ENCODE measurements at places on chromosomes 3 and 15. TPM values are rescaled to one million over a fixed set of nuclear protein-coding genes. Genes with fewer than 3 reads are reported as not detected.

The SMCO1 gene
- total RNA-seq: not detected

DNA sequence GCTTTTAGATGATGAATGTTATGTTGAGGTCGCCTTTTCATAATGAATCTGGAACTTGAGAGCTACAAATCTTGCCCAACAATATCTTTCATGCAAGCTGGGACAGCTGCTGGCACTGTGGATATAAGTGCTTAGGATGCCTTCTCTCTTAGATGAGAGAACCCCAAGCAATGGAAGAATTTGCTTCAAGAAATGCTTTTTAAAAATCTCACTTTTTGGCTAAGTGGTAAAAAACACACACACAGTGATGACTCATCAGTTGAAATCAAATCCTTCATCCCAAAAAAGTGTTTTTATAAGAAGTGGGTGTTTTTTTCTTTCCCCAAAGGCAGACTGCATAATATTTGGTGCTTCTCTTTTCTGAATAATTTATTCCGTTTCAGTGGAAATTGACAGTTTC, 38.4 kb upstream of the GALNT15 start:
- DNase-seq: peak; percentile 77

The TLR9 gene
- total RNA-seq: not detected

DNA sequence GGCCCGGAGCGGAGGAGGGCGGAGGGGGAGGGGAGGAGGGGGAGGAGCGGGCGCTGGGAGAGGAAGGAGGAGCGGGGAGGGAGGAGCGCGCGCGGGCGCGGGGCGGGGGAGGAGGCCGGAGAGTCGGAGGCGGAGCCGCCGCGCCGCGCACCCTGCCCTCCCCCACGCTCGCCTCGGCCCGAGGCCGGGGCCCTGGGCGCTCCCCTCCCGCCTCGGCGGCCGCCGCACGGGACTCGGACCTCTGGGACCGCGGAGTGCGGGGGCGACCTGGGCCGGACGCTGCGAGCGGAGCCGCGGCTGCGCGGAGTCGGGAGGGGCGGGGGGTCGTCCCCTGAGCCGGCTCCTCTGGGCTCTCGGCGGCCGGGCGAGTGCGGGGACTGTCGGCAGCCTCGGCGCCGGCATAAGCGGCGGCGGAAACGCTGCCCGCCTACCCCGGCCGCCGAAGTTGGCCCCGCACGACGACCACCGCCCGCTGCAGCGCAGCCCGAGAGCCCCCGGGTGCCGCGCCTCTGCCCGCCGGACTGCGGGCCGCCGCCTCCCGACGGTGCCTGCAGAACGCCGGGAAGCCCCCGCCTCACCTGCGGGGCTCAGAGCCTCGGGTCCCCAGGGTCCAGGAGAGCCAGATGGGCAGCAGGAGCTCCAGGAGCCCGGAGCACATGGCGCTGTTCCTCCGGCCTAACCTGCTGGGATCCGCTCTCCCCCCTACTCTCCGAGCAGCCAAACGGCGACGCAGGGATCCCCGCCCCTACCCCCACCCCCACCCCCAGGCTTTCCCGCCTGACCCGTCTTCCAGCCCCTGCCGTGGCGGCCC, 406 bp upstream of the GABRB3 start:
- DNase-seq: no peak

DNA sequence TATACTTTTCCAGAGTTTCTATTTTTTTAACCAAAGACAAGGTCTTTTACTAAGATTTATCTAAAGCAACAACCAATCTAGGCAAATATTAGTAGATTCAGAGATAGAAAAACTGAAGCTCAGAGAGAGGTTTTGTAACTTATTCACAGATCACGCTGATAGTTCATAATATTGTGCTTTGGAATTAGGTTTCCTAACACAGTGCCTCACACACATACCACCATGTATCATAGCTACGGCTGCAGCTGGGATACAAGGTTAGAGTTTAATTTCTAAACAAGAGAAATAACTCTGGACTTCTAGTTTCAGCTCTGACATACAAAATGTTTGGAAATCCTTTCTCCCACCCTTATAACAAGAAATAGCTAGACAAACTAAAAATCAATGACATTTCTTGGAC, 565.7 kb downstream of the PYDC2 start:
- no peak for DNase-seq

GRCh38 chr15:33313491-33313890, 2.7 kb downstream of the RYR3 start:
- DNase-seq: no peak

The GJD2 gene
- total RNA-seq: not detected

The ISL2 gene
- 1.3 TPM for total RNA-seq

The IL16 gene
- total RNA-seq: 0.18 TPM

The CYFIP1 gene
- 144 TPM for total RNA-seq

The ADAMTS7 gene
- 0.83 TPM for total RNA-seq

DNA sequence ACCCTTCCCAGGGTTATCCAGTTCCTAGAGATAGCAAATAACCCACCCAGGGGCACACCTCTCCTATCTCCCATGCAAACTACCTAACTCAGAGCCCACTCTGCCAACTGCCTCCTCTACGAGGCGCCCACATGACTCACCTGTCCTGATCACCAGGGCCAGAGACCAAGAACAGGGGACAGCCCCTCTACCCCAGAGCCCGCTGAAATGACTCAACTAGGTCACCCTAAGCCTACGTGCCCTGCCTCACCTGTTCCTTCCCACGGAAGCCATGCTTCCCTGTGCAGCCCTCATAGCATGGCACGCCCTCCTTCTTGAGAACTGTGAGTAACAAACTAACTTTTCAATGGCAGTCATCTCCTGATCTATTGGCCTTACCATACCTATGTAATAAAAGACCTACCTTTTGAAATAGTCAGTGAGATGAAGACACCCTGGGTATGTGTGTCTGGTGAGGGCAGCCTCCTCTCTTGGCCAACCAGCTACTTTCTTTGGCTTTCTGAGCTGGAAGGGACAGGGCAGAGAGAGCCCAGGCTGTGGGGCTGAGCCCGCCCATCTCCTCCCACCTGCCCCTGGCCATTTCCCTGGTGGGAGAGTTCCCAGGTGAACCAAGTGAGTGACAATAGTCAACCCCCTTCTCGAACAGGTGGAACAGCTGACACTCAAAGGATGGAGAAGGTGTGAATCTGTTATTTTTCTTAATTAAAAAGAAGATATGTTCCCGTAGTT, 25.5 kb upstream of the PRR23E start:
- no peak for DNase-seq

DNA sequence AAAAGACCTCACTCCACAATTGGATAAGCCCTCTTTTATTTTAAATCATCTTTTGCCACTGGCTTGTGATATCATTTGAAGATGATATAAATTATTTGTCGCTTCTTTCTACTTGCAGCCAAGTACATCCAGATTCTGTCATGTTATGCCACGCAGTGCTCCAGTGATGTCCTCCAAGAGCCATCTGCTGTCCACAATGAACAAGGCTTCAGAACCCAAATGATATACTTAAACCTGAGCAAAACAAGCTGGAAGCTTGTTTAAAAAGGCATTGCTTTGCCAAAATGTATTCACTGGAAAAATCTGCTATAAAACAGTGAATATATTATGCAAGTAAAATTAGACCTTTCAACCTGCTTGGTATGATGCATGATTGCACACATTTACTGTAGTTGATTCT, 58.8 kb upstream of the ARL6 start:
- DNase-seq: no peak

- no peak for DNase-seq
These were observed 124.1 kb downstream of the MFSD1 start for GRCh38 chr3:158925828-158926494.

DNA sequence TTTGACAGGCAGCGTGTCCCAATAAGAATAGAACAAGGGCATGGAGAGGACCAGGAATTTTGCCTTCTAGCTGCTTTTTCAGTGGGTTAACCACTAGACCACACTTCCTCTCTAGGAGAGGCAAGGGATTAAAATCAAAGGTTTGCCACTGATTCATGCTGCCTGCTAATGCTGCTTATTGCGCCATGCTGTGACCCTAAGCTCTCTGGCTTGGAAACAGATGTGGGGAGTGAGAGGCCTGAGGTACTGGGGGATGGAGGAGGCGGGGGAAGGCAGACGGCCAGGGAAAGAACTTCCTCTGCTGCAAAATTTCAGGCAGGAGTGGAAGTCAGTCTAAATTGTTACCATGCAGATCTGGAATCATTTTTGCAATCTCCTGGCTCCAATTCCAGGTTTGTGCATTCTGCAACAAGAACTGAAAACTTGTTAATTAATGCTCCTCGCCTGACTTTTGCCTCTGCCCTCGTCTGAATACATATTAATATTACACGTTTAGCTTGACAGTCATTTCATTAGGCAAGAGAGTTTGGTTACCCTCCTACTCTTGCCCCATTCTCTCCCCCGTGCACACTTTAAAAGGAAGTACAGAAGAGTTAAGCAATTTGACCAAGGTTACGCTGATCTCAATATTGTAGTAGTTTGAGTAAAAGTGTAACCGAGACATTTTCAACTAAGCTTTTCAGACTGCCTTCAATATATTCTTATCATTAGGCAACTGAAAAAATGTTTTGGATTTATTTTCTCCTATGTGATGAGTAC, 121.7 kb upstream of the SPRED1 start:
- peak; percentile 98 for DNase-seq

The UQCC5 gene
- total RNA-seq: 1.1 TPM

All from IMR-90 (cell line).